ENCODE measurements at places on chromosomes 13 and 19.

DNA sequence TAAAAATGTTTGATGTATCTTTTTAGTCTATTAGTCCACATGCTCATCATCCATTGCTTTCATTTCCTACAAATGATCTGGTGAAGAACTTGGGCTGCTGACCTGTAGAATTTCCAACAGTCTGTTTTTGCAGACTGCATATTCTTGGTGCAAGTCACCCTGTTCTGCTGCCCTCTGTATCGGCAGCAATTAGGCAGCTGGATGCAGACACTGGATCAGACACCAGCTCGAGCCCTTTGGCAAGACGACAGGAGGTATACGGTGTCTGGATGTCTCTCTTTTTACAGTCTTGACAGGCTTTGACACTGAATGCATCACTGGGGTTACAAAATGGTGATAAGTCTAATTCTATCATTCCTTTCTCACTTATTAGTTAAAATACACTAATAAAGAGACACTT, 21.8 kb downstream of the MTRF1 start:
- no peak for DNase-seq

DNA sequence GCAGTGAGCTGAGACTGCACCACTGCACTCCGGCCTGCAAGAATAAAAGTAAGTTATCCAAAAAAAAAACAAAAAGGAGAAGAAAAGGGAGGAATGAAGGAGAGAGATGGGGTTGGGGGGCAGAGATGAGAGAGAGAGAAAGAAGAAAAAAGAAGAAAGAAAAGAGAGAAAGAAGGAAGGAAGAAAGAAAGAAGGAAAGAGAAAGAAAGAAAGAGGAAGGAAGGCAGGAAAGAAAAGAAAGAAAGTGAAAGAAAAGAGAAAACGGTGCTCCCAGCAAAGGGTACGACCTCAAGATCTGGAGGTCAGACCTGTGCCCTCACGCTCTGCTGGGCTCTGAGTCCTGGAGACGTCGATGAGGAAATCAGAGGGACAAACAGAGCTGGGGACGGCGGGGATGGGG, 3.7 kb downstream of the A1BG start:
- DNase-seq = no peak

- DNase-seq = no peak
Observed at GRCh38 chr13:109840201-109840892, 54.0 kb upstream of the IRS2 start.

DNA sequence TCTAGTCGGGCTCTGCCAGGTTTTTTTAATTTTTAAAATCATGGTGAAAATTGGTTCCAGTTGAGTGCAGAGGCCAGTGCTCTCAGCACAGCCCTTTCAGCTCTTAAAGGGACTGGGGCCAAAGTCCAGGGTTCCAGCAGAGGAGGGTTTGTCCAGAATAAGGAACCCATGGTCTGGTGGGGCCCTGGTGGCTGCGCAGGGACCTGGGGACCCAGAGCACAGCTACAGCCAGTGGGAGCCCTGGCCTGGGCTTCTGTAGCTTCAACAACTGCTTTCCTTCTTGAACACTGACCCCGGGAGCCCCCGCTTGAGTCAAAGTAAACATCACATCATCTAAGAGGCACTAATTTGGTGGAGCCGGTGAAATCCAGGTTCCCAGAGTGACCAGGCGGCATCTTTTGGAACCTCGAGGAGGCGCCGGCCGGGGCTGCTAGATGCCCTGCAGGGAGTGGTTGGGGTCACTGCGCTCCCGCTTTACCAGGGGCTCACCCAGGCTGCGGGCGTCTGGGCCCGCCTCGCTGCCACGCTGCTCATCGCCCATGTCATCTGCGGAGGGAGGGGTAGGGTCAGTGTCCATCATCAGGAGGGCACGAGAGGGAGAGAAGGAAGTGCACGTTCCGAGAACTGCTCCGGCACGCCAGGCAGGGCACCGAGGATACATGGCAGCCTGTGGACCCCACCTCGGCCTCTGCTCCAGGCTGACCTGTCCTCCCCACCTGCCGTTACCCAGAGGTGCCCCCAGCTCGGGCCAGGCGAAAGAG, 16.6 kb upstream of the RANBP3 start:
- DNase-seq = no peak

- DNase-seq = no peak
Observed at GRCh38 chr13:97223037-97223710, 1.0 kb downstream of the MBNL2 start.

- no peak for DNase-seq
Observed at GRCh38 chr13:112859128-112859816, 109.7 kb upstream of the MCF2L start.

GRCh38 chr13:110593430-110594130, 21.8 kb upstream of the NAXD start:
- no peak for DNase-seq

DNA sequence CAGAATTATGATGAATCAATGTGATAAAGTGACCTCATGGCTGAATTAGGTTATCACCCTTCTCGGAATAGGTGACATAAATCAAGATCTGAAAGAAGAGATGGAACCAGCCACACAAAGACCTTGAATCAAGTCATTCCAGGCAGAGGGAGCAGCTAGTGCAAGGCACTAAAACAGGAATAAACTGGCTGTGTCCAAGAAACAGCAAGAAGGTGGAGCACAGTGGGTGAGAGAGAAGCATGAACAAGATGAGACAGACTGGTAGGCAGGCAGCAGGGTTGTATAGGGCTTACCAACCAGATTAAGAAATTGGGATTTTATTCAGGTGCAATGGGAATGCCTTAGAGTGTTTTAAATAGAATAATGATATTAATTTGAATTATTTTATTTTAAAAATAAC, 470.3 kb downstream of the PCDH20 start:
- DNase-seq = no peak

- no peak for DNase-seq
Observed at GRCh38 chr13:98457053-98457452, 119.9 kb downstream of the STK24 start.

GRCh38 chr13:106449096-106449495, 86.4 kb downstream of the EFNB2 start:
- no peak for DNase-seq

DNA sequence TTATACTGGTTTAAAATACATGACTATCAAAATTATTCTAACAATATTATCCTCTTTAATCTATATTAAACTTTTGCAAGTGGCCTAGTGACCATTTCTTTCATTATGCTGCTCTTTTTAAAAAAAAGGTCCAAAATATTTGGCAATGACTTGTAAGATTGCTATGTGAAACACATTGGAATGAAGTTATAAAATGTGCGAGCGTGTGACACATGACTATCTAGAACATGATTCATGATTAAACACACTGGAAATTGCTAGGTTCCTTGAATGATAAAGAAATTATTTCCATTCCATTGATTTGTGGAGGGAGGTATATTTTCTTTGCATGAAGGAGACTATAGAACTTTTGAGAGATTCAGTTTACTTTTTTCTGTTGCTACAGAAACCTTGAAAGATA, 739.1 kb downstream of the DIAPH3 start:
- DNase-seq = no peak

DNA sequence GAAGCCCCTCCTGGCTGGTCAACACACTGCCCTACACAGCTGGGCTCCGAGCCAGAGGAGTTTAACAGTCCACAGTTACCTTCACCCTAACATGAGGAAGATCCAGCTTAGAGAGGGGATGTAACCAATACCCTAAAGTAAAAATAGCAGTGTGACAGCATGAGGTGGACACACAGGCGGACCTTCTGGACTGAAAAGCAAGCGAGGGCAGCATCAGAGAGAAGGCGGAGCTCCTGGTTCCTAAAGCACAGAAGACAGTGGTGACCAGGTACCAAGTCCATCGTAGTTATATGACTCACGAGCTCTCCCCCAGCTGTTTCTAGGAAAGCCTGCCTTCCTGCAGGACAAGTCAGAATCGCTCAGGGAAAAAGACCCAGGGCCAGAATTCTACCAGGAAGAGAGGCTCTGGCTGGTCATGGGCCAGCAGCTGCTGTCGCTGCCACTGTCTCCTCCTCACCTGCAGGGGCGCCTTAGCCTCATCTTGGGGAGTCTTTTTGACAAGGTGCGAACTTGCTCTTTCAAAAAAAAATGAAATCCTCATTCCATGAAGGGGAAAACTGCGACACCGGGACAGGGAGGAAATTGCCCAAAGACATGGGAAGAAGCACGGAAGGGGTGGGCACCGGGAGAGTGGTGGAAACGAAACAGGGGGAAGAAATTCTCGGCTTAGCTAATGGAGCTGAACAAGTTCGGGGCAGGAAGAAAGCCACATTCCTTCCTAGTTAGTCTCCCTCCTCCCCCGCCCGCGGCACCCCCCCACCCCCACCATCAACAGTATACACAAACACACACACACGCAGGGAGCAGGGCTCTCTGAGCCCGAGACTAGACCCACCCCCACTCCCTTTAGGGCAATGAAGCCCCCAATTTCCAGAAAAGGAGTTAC, 1.7 kb downstream of the ELL start:
- DNase-seq = peak; percentile 45

DNA sequence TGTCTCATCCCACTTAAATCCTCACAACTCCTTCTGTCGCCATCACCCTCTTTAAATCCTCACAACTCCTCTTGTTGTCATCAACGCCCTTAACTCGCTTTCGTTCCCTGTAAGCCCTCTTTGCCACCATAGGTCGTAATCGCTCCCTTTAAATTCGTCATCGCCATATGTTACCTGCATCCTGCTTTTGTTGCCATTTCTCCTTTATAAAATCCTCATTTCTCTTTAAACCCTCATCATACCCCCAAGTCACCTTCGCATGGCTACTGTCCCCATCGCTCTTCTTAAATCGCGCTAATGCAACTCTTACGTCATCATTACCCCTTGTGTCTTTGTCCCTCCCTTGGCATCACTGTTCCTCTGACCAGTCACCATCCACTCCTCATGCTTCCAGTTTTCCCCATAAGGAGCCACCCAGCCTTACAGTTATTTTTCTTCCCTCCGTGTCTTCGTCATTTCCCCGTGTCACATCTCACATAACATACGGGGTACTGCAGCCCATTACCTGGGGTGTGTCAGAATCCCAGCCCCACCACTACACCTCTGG, 539 bp downstream of the PLD3 start:
- no peak for DNase-seq

DNA sequence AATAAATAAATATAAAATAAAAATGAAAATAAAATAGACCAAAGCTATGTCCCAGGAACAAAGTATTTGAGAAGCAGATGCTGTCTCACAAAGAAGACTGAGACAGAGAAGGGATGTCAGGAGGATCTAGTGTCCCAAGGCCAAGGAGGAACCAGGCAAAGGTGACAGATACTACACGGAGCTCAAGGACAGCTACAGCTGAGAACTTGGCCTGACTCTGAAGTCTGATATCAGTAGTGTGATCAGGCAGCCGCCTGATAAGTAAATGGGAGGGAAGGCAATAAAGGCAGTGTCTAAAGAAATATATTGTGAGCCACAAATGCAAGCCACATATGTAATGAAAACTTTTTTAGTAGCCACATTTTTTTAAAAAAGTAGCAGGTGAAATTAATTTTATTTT, 20.4 kb upstream of the NANOS3 start:
- DNase-seq = no peak

GRCh38 chr13:26707122-26708006, 53.2 kb downstream of the GPR12 start:
- no peak for DNase-seq

DNA sequence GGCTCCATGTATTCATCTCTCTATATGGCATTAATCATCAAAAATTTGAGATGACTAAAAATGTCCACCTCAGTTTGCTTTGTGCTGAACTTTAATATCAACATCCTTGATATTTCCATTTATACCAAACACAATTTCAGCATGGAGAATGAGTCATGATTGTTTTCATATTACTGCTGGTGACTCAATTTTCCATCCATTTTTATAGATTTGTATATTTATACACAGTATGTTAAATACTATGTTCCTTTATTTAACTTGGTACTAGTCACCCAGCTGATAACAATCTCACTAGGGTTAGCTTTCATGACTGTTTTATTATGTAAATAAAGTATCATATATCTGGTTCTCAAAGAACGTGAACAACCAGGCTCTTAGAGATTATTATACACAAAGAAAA, 1255.1 kb downstream of the SLITRK1 start:
- DNase-seq = no peak

DNA sequence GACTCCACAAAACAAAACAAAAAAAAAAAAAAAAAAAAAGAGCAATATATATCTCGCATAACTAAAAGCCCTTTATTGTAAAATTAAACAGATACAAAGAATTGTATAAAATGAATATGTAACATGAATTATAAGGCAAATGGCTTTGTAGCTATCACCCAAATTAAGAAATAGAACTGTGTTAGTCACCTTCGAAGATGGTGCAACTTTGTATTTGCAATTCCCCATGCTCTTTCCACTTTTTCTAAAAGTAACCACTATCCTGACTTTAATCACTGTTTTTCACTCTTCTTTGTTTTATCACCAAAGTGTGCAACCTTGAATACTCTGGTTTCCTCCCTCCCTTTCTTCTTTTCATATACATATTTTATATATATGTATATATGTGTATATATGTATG, 57.1 kb upstream of the HTR2A start:
- DNase-seq = no peak

- no peak for DNase-seq
Observed at GRCh38 chr19:44856421-44857083, 10.5 kb downstream of the NECTIN2 start.

DNA sequence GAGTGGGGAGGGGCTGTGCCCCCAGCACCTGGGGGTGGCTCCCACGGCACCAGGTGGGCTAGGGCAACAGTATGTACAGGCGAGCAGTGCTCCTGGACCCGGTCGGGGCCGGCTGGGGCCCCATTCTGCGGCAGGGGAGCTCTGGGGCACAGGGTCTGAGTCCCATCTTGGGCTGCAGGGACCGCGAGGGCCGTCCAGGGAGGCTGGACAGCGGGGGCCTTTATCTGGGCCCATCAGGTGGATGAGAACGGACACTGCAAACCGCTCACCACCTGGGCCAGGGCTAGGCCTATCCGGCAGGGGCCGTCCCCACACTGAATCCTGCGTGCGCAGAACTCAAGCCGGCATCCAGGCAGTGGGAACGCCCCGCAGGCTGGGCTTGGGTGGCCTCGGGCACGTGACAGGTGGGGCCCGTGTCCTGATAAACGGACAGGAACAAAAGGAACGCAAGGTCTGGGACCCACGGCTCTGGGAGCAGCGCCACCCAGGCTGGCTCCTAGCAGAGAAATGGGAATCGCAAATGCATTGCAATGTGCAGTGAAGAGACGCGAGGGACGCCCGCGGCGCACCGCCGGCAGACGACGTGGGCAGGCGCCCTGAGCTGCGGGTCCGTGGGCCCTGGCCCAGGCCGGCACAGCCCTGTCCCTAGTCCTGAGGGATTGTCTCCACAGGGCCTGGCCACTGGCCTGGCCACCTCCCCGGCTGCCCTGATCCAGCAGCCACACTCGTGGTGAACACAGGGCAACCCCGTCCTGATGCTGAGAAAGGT, 29.7 kb downstream of the BTBD2 start:
- DNase-seq = no peak

Measured in stimulated activated CD4-positive, alpha-beta T cell treated with anti-CD3 and anti-CD28 coated beads, Interleukin-2, amount 100 ng/mL, for 4 hours (primary cell).